Cortex of kidney (tissue), 1 donor: ENCODE measurements at places on chromosomes 11 and 22.

GRCh38 chr22:17152971-17153370 lies 6.1 kb downstream of the HDHD5 start:
- DNase-seq: no peak

DNA sequence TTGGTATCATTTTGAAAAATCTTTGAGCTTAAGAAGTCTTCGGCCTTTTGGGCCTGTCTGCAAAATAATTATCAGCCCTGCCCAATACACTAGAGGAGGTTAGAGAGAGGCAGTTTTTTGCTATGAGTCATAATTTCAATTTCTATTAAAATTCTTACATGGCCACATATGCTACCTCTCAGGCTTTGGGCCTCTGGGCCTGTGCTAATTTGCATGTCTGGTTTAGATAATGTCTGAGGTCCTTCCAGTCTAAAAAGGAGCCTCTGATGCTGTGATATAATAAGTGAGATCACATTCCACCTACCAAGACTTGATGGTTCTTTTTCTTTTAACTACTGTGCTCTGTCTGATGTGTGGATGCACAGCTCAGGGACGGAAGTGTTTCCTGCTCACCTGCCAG lies 70.8 kb downstream of the KCNJ1 start:
- no peak for DNase-seq

DNA sequence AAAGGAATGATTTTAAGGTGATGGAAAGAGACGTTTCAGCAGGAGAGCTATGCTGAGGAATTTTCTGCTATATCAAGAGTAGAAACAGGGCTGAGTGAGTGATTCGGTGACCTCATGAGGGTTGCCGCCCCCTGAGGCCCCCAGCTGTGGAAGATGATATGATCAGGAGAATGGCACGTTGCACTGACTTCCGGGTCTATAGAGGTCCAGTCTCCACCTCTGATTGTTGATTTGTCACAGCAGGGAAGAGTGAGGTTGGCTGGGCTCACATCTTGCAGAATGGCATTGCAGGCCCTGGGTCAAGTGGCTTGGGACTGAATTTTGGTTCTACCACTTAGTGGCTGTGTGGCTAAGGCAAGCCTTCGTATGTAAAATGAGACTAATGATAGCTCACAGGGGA lies 205.1 kb downstream of the SNX19 start:
- DNase-seq: no peak

DNA sequence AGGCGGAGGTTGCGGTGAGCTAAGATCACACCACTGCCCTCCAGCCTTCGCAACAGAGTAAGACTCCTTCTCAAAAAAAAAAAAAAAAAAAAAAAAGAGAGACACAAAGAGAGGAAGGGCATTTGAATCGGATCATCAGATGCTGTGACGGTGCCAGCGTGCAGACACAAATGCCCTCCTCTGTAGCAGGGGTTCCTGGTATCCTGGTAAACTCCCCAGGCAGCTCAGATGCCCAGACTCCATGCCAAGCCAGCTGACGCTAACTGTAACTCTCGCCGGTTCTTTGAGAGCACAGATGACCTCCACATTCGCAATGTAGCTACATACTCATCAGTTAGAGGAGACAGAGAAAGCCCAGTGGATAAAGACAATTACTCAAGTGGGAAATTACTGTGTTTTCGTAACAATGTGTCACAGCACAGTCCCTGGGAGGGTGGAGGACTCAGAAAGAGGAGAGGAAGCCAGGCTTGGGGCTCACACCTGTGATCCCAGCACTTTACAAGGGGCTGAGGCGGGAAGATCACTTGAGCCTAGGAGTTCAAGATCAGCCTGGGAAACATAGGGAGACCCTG lies 153.1 kb downstream of the BRD1 start:
- DNase-seq: no peak

DNA sequence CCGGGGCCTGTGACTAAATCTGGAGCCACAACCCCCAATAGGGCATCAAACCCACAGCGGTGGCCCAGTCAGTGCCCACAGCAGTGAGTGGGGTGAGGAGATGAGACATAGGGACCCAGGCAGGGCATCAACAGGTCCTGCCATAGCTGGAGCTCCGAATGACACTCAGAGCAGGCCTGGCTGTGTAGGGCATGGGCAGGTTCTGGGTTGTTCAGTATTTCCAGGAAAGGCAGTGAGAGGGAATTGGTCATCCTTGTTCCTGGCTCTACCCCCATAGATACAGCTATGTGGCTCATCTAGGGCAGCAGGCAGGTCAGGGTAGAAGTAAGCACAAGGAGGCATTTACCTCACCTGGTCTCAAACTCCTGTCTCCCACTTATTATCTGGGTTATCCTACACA lies 126.6 kb downstream of the BUD13 start:
- no peak for DNase-seq

DNA sequence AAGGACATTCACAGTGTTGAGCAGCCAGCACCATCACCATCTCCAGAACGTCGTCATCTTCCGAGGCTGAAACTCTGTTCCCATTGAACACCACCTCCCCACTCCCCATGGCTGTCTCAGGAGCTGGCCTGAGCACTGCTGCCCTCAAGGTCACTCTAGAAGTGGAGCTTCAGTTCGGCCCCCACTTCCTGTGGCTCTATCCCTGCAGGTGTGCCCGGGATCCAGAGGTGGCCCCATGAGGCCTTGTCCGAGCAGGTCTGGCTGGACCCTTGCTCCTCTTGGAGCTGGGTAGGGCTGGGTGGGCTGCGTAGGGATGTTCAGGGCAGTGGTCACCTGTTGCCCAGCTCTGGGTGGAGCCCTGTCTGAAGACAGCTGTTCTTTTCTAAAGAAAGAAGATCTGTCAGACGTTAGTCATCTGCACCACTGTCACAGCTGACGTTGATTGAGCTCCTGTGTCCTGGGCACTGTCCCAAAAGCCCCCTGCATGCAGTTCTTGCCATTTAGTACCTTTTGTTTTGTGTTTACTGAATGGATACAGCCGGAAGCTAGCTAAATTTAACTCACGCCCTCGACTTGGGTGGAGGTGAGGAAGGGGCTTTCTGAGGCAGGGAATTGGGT lies 75.5 kb upstream of the CLDN5 start:
- DNase-seq: no peak

DNA sequence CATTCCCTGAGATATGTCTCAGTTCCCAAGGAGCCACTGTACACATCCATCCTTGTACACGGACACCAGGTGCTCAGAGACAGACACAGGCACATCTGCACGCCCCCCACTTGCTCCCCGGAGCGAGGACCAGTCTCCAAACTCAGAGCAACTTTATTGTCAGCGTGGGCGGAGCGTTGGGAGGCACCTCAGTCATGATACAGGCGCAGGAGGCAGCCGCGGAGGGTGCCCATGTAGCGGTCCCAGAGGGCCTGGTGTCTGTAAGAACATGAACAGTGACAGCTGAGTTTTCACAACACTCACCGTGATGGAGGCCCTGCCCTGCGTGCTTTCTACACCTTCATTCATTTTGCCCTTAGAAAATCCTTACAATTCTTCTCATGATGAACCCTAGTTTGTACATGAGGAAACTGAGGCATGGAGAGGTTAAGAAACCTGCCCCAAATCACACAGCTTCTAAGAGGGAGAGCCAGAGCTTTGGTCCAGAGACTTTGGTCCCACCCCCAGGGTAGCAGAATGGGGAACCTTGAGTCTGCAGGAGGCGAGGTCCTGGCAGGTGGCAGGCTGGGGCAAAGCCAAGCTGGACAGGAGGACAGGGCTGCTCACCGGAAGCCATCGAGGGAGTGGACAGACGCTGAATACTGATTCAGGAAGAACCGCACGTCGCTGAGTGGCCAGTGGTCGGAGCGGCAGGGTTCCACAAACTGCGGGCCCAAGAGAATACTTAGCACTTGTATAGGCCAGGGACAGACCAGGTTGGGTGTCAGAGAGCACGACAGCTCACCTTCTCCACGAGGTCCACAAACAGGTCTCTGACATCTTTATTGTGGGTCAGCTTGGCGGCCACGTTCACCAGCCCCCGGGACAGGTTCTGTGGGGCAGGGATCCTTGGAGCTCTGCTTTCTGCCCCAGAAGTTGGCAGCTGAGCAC lies 4.2 kb downstream of the FIBP start:
- DNase-seq: no peak

- DNase-seq: no peak
Measured at GRCh38 chr11:122951211-122951610, 30.4 kb downstream of the BSX start.

DNA sequence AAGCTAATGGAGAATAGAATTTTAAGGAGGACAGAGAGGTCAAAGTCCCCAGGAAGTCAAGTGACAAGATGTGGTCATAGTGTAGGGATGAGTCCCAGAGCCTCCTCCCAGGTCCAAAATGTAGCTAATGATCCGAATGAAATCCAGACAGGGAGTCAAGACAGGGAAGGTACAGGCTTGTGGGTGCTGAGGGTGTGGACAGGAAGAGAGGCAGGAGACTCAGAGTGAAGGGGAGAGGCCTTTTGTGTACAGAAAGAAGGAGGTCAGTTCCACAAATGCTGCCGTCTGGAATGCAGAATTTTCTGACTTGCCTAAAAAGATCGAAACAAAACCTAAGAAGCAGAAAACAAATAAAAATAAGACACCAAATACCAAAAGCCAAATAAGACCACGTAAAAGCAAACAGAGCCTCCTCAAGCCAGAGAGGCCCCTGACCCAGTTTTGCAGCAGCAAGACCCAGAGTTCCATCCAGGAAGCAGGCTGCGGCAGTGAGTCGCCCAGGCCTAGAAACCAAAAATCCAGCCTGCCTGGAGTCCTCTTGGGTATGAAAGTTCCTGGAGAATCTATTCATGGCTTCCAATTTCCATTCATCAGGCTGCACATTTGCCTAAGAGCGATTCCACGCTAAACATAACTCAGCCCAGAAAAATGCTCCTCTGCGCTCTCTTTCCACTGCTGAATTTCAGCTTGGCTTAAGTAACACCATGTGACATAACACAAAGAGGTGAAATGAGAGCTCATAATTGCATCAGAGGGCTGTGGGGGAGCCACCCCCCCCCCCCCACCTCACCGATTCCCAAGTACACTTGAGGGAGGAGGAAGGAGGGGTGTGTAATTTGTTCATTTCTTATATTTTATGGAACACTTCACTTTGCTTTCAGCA lies 71.2 kb downstream of the KIRREL3 start:
- no peak for DNase-seq

- no peak for DNase-seq
Measured at GRCh38 chr11:123371506-123372297, 58.4 kb upstream of the GRAMD1B start.

GRCh38 chr11:33690290-33691065 lies 10.1 kb downstream of the C11orf91 start:
- DNase-seq: no peak

- no peak for DNase-seq
Measured at GRCh38 chr11:111941963-111942362, 4.8 kb downstream of the DIXDC1 start.

- no peak for DNase-seq
Measured at GRCh38 chr22:41844036-41844435, 11.1 kb downstream of the SREBF2 start.

DNA sequence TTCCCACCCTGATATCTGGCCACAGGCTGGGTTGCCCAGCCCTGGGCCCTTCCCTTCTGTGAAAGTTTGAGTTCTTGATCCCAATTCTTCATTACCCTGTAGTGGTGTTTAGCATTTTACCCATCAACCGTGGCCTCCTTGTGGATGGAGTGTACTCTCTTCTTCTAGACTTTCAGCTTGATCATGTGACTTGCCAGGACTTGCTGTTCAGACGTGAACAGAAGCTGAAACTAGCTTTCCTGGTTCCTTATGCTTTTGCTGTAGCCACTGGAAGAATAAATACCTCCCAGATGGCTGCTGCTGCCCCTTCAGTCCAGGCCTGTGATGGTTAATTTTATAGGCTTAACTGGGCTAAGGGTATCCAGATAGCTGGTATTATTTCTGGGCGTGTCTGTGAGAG lies 32.7 kb upstream of the DAGLA start:
- DNase-seq: no peak

DNA sequence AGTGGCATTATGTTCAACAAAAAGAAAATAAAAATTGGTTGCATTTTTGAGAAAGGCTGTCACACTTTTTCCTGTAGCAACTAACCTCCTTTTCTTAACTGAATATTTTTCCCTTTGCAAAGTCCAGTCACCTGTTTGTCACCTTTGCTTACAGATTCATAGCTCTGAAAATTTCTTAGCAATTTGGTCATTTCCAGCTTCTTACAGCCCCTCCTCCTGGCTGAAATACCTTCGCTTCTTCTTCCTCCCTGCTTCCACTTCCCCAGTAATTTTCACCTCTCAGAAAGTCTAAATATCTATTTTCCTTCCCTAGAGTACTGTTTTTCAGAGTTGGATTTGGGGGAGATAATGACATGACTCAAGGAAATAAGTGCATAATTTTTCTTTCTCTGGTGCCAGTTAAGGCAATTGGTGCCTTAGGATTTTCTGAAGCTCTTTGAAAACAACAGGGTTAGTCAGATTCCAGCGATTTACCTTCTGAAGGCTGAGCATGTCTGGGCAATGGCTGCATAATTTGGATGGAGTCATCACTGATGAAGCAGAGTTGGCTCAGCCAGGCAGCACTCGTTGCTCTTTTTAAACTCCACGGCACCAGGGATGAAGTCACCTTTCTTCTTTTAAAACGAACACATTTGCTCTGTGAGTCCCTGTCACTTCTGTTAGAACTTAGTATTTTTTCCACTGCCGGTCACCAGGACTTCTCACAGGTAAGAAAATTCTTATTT lies 62.1 kb upstream of the AMOTL1 start:
- DNase-seq: no peak

DNA sequence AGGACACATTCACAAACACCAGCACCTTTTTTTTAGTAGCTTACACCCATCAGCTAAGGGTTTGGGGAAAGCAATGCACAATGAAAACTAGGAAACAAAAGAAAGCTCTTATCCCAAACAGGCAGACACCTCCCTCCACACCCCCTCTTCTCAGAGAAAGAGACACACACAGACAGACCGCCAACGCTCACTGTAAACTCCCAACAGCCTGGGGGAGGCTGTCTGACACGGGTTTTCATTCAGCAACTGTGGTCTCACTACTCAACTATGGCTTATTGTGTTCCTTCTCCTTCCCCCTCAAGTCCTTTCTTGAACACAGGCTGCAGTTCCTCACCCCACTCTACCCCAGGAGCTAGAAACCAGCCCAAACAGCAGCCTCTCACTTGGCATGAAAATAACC lies 123.4 kb downstream of the C11orf58 start:
- no peak for DNase-seq

DNA sequence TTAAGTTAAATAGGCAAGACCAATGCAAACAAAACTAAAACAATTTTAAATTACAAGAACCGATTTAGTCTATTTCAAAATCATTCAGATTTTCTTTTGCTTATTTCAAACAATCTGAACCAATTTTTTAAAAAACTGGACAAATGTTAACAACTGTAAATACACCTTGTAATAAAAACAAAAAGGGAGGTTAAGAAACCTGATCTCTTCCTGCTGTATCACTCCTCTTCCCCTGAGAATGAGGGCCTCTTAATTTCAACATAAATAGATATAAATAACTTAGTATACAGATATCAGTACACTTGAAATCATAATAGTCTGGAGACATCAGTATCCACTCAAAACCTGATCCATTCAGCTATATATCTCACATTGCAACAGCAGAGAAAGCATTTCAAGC lies 346.6 kb downstream of the TTC28 start:
- DNase-seq: no peak

- no peak for DNase-seq
Measured at GRCh38 chr11:62792202-62792575, 383 bp upstream of the TMEM223 start.

- DNase-seq: no peak
Measured at GRCh38 chr11:70688142-70688541, 289.8 kb downstream of the CTTN start.
